CD8-positive, alpha-beta T cell (primary cell): ENCODE measurements at places on chromosomes 6 and 20. TPM values are rescaled to one million over a fixed set of nuclear protein-coding genes. Genes with fewer than 3 reads are reported as not detected.

Gene SLC35F1
- total RNA-seq, result not detected

Gene ZNF292
- total RNA-seq, result 82.6 TPM

Gene MBOAT1
- total RNA-seq, result 5.9 TPM

Gene SOX12
- 10.3 TPM for total RNA-seq

GRCh38 chr6:109383438-109383940, 1.2 kb upstream of the CD164 start:
- no peak for DNase-seq

GRCh38 chr20:43567477-43567876, 8.7 kb downstream of the SGK2 start:
- no peak for DNase-seq

DNA sequence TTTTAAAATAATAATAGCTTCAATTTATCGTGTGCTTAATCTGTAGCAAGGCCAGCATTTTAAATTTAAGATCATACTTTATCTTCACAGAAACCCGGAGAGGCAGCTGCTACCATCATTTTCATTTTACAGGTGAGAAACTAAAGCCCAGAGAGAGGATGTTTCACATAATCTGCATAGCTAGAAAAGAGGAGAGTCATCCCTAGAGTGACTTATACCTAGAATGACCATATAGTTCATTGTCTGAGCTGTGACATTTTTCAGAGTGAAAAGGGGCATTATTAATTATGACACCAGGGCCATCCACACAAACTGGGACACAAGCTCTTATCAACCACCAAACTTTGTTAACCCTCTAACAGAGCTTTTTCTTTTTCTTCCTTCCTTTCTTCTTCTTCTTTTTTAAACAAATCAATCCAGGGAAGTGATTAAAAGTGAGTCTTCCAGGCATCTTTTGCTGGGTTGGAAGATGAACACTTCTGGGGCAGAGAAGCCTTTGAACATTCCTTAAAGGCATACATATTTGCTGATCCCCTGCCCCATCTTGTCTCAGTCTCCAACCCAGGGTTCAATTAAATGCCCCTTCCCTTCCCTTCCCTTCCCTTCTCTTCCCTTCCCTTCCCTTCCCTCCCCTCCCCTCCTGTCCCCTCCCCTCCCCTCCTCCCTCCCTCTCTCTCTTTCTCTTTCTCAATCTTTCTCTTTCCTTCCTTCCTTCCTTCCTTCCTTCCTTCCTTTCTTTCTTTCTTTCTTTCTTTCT, 272.5 kb upstream of the JAG1 start:
- DNase-seq, result no peak

GRCh38 chr6:73579389-73579788, 58.6 kb upstream of the EEF1A1 start:
- no peak for DNase-seq

DNA sequence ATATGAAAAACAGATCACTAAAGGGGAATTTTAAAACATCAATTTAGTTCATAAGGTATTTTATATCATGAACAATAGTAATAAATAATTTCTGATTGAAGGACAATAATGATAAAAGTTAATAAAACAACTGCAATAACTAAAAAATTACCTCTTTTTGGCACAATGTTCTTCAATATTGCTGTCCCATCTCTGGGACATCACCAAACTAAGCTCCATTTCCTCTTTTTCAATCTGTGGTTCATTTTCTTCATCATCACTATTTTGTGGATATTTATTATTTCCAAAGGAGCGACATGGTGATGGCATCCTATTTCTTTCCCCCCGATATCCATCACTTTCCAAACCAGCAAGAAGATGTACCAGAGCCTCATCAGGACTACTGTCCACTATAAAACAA, 103.2 kb downstream of the REV3L start:
- no peak for DNase-seq

- DNase-seq, result no peak
Observed at GRCh38 chr6:154715446-154715845, 17.8 kb upstream of the SCAF8 start.

DNA sequence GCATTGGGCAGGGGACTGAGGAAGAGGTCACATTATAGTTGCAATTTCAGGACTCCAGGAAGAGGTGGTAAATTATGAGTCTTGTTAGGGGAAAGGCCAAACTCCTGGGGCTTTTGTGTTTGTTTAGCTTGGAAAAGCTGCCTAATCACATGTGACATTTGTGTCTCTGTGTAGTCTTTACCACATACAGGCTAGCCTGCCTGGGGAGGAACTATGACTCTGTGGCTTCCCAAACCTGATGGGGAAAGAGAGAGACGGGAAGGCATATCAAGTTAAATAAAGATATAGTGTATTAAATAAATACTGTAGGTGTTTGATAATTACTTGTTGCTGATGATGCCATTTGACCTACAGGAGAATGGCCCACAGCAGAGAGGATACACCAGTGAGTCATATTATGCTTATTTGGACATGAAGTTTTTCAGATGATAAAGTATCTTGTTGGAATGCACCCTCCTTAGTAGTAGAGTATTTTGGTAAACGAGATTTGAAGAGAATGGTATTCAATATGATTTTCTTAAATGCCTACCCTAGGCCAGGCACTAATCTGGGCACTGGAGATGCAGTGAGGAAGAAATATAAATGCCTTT, 4.0 kb downstream of the BLTP3A start:
- no peak for DNase-seq
